ENCODE measurements at places on chromosomes 3 and 15.

DNA sequence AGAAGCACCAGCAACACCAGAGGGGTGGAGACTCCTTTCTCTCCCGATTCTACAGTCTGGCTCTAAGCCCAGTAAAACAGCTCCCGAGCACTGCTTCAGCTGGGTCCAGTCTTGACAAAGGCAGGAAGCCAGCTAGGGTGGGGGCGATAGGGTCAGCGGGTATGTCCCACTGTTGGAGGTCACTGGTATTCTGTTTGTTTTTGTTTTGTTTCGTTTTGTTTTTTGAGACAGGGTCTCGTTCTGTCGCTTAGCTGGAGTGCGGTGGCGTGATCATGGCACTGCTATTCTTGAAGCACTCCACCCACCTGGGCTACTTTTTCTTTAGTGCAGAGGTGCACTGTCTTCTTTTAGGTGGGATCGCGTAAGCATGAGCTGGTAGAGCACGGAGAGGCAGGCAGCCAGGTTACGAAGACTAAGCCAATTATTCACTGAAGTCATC lies 16.3 kb downstream of the GCSAM start:
- peaks cover 6% of the 10 kb centered on the region for H3K4me1 ChIP-seq
- peak overlapping the region; percentile 8 for H3K4me3 ChIP-seq
- H3K27ac ChIP-seq, result no peak overlapping the region
- H3K36me3 ChIP-seq, result no peaks in the 10 kb centered on the region

GRCh38 chr3:182241766-182242488 lies 530.2 kb downstream of the SOX2 start:
- H3K27me3 ChIP-seq, result no peaks in the 10 kb centered on the region
- H3K4me1 ChIP-seq, result no peaks in the 10 kb centered on the region
- peak; percentile 68 for DNase-seq

GRCh38 chr15:78070049-78070700 lies 7.3 kb downstream of the TBC1D2B start:
- no peak for DNase-seq
- no peaks in the 10 kb centered on the region for H3K27me3 ChIP-seq
- H3K27ac ChIP-seq, result peak overlapping the region; percentile 81

DNA sequence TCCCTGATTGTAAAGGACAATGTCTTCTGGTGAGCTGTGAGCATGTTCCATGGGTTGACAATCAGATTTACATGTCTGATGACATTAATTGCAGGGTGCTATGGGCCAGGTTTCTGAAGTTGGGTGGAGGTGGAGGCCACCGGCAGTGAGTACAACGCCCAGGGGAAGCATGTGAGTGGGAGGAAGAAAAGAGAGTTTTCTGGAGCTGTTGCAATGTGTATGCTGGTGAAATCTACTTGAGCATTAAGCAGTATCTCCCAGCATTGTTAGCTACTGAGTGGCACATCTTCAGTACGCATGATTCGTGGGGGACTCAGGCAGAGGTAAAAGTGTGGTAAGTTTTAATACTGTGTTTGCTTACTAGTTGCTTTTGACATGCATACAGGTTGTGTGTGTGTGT lies 26.6 kb downstream of the TMEM45A start:
- no peak overlapping the region for H3K27ac ChIP-seq
- H3K27me3 ChIP-seq, result no peaks in the 10 kb centered on the region
- H3K4me1 ChIP-seq, result no peaks in the 10 kb centered on the region

- H3K27ac ChIP-seq, result peak overlapping the region; percentile 99
- DNase-seq, result peak; percentile 49
- H3K36me3 ChIP-seq, result no peaks in the 10 kb centered on the region
- peaks cover 26% of the 10 kb centered on the region for H3K4me1 ChIP-seq
- no peaks in the 10 kb centered on the region for H3K27me3 ChIP-seq
- H3K4me3 ChIP-seq, result peak overlapping the region; percentile 73
These were observed 752 bp downstream of the CEP63 start for GRCh38 chr3:134486577-134487041.

DNA sequence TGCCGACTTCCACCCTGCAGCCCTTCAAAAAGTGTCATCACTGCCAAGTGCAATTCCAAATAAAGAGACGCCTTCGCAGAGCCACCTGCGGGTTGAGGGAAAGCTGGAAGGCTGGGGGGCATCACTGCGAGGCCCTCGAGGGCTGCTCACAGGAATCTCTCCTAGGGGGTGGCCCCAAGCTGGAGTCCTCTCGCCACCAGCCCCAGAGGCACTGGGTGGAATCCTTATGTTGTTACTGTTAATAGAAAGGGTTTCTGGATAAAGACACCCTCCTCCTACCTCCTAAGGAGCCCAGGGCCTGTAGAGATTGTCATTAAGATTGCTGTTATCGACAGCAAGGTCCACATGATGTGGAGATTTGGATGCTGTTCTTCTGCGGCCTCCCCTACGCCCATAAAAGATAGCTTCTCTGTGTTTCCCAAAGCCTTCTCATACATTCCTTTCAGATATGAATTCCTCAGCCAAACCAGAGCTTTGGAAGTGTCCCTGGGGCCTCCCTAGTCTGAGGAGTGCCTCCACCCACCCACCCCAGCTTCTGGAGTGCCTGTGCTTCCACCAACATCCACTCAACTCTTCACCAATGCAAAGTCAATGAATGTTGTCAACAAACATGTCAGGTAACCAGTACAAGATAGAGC lies 512.7 kb downstream of the SHQ1 start:
- peak; percentile 10 for DNase-seq
- H3K4me1 ChIP-seq, result peaks cover 21% of the 10 kb centered on the region
- H3K36me3 ChIP-seq, result no peaks in the 10 kb centered on the region
- no peaks in the 10 kb centered on the region for H3K27me3 ChIP-seq

DNA sequence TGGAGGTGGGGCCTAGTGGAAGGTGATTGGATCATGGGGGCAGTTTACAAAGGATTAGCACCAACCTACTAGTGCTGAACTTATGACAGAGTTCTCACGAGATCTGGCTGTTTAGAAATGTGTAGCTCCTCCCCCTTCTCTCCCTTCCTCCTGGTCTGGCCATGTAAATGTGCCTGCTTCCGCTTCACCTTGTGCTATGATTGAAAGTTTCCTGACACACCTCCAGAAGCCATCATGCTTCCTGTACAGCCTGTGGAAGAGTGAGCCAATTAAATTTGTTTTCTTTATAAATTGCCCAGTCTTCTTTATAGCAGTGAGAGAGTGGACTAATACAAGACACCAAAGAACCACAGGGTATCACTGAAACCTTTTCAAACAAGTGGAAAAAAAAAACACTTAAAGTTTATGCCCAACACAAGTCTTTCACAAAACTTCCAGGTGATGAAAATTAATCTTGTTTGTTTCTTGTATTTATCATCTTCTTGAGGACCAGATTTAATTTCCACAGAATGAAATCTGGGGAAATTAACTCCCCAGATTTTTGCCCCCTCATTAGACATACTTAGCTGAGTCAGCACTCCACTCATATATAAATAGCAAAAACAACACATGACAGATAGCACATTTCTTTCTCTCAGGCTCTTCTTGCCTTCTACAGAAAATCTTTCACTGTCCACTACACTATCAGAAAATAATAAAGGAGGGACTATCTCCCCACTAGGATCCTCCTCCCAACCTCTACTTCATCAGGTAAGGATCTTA lies 847.2 kb downstream of the TUSC7 start:
- DNase-seq, result no peak

GRCh38 chr15:97567411-97567810 lies 393.1 kb upstream of the ARRDC4 start:
- no peak overlapping the region for H3K4me3 ChIP-seq
- H3K36me3 ChIP-seq, result no peaks in the 10 kb centered on the region
- no peak for DNase-seq
- H3K27ac ChIP-seq, result no peak overlapping the region
- H3K4me1 ChIP-seq, result no peaks in the 10 kb centered on the region
- H3K27me3 ChIP-seq, result no peaks in the 10 kb centered on the region

GRCh38 chr15:78691167-78691850 lies 50.3 kb upstream of the CHRNB4 start:
- H3K36me3 ChIP-seq, result no peaks in the 10 kb centered on the region
- DNase-seq, result peak; percentile 57
- H3K27me3 ChIP-seq, result no peaks in the 10 kb centered on the region
- H3K27ac ChIP-seq, result no peak overlapping the region
- H3K4me1 ChIP-seq, result peaks cover 12% of the 10 kb centered on the region

DNA sequence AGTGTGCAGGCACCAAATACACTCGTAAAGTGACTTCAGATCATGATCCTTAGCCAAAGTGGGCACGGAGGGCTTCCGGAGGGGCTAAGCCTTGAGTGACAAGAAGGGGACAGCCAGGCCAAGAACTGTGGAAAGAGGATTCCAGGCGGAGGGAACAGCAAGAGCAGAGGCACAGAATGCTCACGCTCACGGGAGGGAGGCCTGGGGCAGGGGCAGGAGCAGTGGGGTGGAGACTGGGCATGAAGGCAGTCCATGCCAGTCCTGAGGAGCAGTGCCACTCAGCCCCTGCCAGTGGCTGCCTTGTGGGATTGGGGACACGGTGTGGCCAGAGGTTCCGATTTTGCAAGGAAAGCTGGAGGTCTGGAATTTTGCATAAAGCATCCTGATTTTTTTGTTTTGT lies 36.0 kb downstream of the DNAJB8 start:
- no peaks in the 10 kb centered on the region for H3K4me1 ChIP-seq
- H3K4me3 ChIP-seq, result no peak overlapping the region
- no peak overlapping the region for H3K27ac ChIP-seq
- H3K36me3 ChIP-seq, result no peaks in the 10 kb centered on the region
- no peak for DNase-seq

DNA sequence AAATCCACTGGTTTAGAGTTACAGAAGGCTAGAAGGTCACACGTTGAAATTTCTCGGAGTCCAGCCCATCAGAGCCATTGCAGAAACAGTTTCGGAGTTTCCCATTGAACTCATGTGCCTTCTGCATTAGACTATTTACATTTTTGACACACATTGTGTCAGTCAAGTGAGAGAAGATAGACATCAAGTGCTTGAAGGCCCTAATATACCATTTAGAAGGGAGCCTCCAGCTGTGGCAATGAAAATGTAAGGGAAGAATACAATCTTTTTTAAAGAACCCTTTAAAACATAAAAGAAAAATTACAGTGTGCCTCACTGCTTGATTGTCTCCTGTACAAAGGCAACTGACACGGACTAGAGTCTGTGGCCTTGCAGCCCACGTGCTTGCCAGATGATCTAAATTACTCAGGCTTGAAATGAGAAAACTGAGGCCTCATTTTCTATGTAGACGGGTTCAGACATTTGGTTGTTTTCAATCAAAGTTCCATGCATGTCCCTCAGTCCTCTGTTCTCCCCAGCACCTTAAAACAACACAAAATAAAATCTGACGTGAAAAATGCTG lies 650.5 kb downstream of the ROBO2 start:
- no peak for DNase-seq
- no peak overlapping the region for H3K4me3 ChIP-seq
- H3K36me3 ChIP-seq, result no peaks in the 10 kb centered on the region

DNA sequence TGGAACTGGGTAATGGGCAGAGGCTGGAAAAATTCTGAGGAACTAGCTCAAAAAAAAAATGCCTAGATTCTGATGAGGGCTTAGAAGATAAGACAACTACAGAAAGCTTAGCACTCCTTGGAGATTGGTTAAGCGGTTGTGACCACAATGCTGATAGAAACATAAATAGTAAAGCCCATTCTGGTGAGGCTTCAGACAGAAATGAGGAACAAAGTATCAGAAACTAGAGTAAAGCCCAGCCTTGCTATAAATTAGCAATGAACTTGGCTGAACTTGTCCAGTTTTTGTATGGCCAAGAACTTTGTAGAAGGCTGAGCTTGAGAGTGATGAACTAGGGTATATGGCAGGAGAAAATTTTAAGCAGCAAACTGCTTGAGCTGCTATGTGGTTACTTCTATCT lies 25.4 kb downstream of the GOLGB1 start:
- no peak for DNase-seq
- H3K27ac ChIP-seq, result no peak overlapping the region
- peaks cover 45% of the 10 kb centered on the region for H3K36me3 ChIP-seq
- no peak overlapping the region for H3K4me3 ChIP-seq

GRCh38 chr3:12562451-12562850 lies 5.6 kb downstream of the MKRN2 start:
- H3K4me3 ChIP-seq, result no peak overlapping the region
- no peak overlapping the region for H3K27ac ChIP-seq
- H3K27me3 ChIP-seq, result no peaks in the 10 kb centered on the region
- no peaks in the 10 kb centered on the region for H3K36me3 ChIP-seq

DNA sequence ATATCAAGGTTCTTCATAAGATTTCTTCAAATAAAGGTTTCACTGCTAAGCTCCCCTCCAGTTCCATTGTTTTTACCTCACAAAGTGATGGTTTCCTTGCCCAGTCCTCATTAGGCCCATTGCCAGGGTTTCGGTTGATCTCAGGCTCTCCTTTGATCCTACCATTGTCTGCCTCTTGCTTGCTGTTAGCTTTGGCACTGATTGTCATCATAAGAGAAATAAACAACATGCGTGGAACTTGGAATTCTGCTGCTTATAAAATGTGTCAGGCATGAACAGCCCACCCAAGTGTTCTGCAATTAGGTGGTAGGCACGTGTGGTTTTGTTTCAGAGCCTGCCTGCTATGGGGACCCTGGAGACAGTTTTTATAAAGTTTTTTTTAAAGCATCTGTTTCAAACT lies 107.6 kb upstream of the BFSP2 start:
- DNase-seq, result peak; percentile 73
- H3K27me3 ChIP-seq, result no peaks in the 10 kb centered on the region
- H3K36me3 ChIP-seq, result no peaks in the 10 kb centered on the region
- H3K4me3 ChIP-seq, result no peak overlapping the region

DNA sequence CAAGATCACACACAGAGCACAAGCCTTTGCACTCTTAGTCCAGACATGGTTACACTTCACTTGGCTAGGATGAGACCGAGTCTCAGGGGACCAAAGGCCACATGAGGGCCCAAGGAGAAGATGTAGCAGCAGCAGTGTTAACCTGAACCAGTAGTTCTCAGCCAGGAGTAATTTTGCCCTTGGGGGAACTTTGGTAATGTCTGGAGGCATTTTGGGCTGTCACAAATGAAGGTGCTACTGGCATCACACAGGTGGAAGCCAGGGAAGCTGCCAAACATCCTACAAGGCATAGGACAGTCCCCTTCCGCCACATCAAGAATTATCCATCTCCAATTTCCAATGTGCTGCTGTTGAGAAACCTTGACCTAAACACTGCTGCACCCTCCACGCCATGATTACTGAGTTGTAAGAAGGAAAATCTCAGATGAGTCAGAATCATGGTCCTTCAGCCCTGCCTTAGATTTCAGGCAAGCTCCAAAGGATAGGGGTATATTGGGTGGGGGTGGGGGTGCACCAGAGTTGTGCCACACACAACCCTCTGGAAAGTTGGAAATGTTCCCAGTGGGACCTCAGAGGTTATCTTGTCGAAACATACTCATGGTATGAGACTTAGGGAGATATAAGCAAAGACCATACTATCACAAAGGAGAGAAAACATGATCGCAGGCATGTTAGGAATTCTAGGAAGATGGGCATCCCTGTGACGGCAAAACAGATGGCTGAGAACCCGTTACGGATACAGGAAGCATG lies 36.2 kb downstream of the SEMA5B start:
- no peak for DNase-seq
- no peak overlapping the region for H3K27ac ChIP-seq
- no peak overlapping the region for H3K4me3 ChIP-seq
- peaks cover 4% of the 10 kb centered on the region for H3K27me3 ChIP-seq

- H3K36me3 ChIP-seq, result no peaks in the 10 kb centered on the region
- peak; percentile 80 for DNase-seq
- H3K4me3 ChIP-seq, result no peak within 1 kb of the TSS
- peaks cover 3% of the 10 kb centered on the region for H3K4me1 ChIP-seq
These were observed at the start of gene MAGEL2 for GRCh38 chr15:23647421-23648370. TSS of gene MAGEL2 (minus strand) at chr15:23647867. CDS start at chr15:23647742, 125 bp downstream.

- peak; percentile 93 for DNase-seq
- H3K36me3 ChIP-seq, result no peaks in the 10 kb centered on the region
- peak within 1 kb of the TSS; percentile 22 for H3K27ac ChIP-seq
- peak within 1 kb of the TSS; percentile 52 for H3K4me3 ChIP-seq
- H3K4me1 ChIP-seq, result peaks cover 37% of the 10 kb centered on the region
- no peaks in the 10 kb centered on the region for H3K27me3 ChIP-seq
These were observed at the start of gene PLCD1 for GRCh38 chr3:38029400-38030125. TSS of gene PLCD1 (minus strand) at chr3:38029642. CDS start at chr3:38029539, 103 bp downstream.

Data from lung (tissue), 17 donors.